ENCODE measurements at places on chromosomes 16 and 17.

DNA sequence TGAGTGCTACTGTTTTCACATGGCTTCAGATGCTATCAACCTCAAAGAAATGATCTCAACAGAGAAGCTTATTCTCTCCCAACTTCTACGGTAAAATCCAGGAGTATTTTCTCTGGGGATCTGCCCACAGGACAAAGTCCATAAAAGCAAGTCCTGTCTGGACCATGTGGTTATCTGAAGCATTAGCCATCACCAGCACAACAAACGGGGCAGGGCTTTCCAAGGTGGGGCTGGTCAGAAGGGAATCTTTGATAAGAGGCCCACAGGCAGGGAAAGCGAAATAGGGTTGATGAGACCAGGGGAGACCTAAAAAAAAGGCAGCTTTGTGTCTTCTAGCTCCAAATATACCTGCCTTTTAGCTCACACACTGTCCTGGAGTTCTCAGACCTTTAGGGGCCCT is 38.7 kb upstream of the CACNG3 start:
- no peak for DNase-seq

DNA sequence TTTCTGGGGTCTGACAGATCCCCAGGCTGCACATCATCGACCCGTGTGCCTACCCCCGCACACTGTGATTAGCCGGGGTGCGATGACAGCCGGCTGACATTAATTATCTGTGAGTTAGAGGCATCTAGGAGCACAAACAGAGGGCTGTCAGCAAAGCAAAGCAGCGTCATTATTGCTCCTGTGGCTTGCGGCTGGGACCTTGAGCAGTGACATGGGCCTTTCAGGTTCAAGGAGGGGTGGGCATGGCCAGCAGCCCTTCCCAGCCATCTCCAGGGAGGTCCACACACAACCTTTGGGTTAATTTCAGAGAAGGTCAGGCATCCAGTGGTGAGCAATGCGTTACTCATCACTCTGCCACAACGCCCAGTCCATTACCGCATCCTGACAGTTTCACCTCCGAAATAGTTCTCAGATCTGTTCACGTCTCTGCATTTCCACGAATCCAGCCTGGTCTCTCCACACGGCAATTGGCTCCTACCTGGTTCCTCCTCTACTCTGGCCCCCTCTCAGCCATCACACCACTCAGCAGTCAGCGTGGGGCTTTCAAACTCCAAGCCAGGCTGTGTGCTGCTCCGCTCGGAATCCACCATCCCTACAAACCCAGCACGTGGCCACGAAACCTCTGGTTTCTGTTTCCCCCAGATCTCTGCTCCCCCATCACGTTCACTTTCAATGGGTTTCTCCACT is 249.7 kb upstream of the C16orf82 start:
- DNase-seq, result no peak

DNA sequence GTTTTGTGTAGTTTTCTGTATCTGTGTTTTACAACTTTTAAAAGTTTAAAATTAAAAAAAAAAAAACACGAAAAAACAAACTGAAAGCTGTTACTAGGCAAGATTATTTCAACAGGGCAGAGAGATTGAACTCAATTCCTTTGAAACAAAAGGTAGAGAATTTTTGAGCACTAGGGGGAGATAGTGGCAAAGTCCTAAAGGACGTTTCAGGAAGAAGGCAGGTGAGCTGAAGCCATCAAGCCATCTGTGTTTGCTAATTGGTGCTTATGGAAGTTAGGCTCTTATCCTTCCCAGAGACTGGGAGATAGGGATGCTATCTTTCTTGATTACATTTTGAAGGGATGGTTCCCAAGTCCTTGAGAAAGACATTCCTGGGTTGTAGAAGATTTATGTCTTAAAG is 70.6 kb upstream of the CLEC3A start:
- no peak for DNase-seq

GRCh38 chr17:75036643-75037268 is 10.0 kb downstream of the ATP5PD start:
- DNase-seq, result peak; percentile 93

DNA sequence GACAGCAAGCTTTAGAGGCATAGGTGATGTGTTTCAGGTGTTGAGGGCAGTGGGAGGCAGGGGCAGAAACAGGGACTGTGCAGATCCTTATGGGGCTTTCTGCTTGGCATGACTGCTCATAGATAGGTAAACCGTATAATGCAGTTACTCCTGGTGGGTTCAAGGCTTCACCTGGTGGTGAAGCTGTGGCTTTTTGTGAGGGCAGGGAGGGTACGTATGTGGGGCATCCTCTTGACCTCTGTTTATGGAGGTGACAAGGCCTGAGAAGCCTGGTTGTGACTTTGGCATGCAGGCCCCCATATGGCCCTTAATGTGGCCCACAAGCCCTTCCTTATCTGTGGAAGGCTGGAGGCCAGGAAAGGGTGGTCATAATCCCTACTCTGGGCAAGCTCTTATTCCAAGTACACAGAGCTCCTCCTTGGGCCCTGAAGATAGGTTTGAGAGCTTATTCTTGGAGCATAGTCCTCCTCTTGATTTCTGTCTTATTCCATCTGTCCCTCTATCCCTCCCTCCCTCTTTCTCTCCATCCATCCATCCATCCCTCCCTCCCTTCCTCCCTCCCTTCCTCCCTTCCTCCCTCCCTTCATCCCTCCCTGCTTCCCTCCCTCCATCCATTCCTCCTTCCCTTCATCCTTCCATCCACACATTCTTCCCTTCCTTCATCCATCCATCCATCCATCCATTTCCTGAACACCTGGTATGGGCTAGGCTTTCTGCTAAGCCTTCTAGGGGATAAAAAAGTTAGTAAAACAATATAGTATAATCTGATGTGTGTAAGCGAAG is 1.3 kb upstream of the CCL16 start:
- no peak for DNase-seq

- DNase-seq, result no peak
Measured at GRCh38 chr17:72349491-72349995, 228.7 kb downstream of the SOX9 start.

DNA sequence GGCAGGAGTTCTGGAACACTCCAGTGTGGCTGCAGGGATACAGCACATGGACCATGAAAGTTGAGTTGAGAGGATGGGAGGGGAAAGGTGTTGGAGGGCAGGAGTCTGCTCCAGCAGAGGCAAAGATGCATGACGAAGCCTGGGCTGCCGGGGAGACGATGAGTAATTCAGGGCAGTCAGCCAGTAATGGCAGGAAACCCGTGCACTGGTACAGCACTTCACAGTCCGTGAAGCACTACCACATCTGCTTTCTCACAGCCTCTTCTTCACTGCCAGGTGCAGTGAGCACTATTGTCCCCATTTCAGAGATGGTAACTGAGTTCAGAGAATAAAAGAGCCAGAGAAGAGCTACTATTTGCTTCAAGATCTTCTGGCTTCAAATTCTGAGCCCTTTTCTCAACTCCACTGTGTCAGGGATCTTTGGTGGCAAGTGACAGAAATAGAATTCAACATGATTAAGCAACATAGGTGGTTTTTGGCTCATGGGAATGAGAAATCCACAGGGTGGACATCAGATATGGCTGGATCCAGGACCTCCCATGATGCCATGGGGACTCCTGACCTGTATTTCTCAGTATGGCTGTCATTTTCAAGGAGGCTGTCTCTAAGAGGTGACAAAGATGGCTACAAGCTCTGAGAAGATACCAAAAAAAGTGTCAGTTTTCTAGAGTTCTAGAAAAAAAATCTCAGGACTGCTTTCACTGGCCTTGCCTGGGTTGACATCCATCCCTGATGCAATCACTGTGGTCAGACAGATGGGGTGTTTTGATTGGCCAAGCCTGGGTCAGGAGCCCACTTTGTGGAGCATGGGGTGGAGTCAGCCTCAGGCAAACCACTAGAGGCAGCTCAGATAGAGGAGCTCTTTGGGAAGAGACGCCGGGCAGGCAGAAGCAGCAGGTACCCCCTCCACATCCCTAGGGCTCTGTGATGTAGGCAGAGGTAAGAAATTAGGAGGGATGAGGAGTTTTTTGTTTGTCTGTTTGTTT is 24.7 kb downstream of the IL21R start:
- DNase-seq, result no peak

GRCh38 chr17:8192070-8192815 is 2.3 kb upstream of the BORCS6 start:
- peak; percentile 90 for DNase-seq

GRCh38 chr16:53175118-53175517 is 120.3 kb downstream of the CHD9 start:
- DNase-seq, result no peak

- no peak for DNase-seq
Measured at GRCh38 chr16:89072548-89073130, 21.0 kb upstream of the ACSF3 start.

GRCh38 chr16:74651841-74652240 is 14.8 kb downstream of the RFWD3 start:
- no peak for DNase-seq

DNA sequence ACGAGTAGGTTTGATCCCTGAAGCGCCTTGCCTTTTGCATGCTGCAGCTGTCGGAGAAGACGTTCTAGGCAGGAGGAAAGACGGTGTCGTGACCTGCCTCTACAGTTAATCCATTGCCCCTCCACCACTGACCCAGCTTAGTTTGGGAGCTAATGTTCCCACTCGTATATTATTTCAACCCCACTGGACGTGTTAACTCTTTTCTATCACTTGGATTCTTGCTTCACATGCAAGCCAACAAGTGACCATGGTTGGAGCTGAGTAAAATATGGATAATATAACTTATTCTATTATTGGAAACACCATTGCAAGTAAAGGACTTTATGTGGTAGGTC is 681 bp downstream of the CALCOCO2 start:
- no peak for DNase-seq

GRCh38 chr17:60910415-60910814 is 232.8 kb downstream of the BCAS3 start:
- no peak for DNase-seq

DNA sequence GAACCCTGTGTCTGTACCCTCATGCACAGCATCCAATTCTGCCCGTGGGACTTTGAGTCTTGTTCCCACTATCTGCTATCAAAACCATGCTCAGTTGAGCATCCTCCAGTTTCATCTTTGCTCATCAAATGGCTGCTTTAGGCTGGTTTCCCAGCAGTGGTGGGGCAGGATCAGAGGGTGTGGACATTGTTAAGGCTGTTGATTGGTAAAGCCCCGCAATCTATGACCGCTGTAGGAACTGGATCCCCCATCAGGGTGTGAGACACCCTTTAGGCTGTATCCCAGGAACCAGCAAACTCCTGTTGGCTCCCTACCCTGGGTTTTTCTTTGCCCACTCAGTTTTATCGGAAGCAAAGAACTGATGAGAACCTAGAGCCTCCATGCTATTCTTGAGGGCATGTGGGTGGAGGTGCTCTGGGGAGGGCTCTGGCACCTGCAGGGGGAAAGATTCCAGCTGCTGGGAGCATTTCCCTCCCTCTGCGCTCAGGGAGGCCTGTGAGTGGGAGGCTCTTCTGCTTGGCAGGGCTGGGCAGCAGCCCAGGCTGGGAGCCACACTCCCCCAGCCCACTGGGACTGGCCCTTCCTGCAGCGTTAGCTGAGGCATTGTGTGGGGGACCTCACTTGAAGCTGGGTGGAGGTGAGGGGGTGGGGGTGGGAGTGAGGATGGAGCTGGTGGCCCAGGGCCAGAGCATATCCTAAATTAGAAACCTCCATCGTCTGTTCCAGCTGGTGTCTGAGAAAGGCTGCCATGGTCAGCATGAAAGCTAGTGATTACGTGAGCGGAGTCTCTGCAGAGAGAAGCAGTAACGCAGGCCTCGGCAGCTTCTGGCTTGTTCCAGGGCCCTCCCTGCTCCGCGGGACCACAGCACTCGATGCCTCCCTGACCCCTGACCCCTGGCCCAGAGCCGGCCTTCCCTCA is 160.6 kb downstream of the IRF8 start:
- no peak for DNase-seq

- no peak for DNase-seq
Measured at GRCh38 chr17:16473044-16474011, 18.7 kb downstream of the LRRC75A start.

DNA sequence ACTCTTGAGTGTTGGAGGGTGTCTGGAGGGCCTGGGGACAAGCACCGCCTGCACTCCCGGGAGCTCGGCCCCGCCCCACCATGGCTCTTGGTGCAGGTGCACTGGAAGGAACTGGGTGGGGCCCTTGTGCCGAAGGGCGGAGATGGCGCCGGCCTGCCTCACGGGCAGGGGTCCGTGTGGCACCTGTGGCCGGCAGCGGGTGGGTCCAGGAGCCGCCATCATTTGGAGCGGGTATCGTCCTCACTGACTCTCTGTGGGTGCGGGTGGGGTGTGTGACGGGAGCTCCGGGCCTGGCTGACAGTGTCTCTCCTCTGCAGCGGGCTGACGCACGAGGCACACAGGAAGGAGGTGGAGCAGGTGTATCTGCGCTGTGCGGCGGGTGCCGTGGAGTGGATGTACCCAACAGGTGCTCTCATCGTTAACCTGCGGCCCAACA is 5.2 kb downstream of the METRNL start:
- DNase-seq, result no peak

- no peak for DNase-seq
Measured at GRCh38 chr16:50607970-50608557, 59.9 kb downstream of the NKD1 start.

DNA sequence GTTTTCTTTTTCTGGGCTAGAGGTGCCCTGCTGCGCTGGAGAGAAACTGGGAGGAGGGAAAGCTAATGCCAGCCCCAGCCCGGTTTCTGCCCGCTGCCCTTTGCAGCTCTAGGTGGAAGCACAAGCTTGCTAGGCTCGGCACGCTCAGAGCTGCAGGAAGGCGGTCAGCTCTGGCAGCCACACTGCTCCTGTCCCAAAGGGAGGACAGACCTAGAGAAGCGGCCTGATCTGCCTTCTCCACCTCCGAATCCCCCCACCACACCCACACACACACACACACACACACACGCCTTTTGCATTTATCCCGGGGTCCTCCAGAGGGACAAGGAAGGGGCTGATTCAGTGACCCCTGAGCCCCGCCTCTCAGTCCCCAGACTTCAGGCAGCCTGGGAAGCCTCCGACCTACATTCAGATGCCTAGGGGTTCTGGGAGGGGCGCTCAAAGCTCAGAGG is 418.1 kb downstream of the SOX9 start:
- DNase-seq, result no peak

DNA sequence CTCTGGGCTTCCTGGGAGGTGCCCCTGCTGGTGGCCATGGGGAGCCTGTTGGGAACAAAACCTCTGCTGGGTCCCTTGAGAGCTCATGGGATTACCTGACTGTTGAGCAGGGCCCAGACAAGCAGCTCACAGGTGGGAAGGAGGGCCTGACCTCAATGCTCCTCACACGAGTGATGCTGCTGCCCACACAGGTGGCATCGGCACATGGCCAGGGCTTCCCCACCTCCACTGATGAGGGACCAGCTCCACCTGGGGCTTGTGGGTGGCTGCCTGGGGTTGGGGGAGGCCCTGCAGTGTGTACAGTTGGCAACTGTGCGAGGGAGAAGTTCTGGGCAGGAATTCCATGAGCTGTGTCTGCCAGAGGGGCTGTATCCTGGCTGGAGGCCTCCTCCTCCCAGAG is 87.8 kb upstream of the NLRP1 start:
- no peak for DNase-seq

DNA sequence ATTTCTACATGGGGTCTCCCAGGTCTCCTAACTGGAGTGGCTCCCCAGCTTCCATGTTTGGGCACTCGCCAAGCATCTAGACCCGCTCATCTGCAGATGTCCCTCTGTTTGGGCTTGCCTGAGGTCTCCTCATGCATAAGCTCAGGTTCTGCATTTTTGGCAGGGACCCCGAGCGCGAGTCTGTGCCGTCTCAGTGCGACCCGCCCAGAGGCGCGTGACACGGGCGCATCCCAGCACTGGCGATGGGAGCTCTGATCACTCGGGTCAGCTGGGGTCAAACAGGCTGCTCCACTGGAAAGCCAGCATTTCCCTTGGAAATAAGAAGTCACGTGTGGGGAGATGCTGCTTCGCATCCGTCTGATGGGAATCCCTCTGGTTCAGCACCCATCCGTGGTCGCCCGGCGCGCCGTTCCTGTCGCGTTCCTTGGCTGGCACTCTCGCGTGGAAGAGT is 56.9 kb upstream of the FASN start:
- no peak for DNase-seq

GRCh38 chr17:11924076-11924475 is 73.2 kb downstream of the ZNF18 start:
- no peak for DNase-seq

Measured in cardiac septum (tissue), 1 donor.